ENCODE measurements at places on chromosomes 3 and 15. TPM values are rescaled to one million over a fixed set of nuclear protein-coding genes. Genes with fewer than 3 reads are reported as not detected.

DNA sequence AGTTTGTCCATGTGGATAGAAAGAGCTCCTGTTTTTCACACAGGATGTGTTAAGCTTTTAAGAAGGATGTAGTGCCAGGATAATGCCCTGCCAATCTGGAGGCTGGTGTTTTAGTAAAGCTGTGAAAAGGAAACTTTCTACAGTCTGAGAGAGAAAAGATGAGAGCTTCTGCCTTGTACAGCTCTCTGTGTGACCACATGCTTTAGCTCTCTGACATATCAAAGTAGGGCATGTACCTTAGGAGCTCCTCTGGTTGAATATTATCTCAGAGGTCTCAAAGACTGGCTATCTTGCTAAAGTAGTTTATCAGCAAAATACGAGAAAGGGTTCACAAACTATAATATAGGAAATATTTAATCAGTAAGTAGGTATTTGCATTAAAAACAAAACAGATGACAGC is 30.4 kb downstream of the CDIN1 start:
- no peaks in the 10 kb centered on the region for H3K4me1 ChIP-seq
- no peak for DNase-seq
- no peaks in the 10 kb centered on the region for H3K36me3 ChIP-seq
- no peak overlapping the region for H3K4me3 ChIP-seq

GRCh38 chr3:39064646-39065045 is 12.8 kb downstream of the WDR48 start:
- DNase-seq = no peak
- H3K4me1 ChIP-seq = no peaks in the 10 kb centered on the region
- no peaks in the 10 kb centered on the region for H3K36me3 ChIP-seq
- H3K4me3 ChIP-seq = no peak overlapping the region
- H3K27me3 ChIP-seq = no peaks in the 10 kb centered on the region
- no peak overlapping the region for H3K27ac ChIP-seq

GRCh38 chr15:73681063-73681462 is 3.1 kb upstream of the CD276 start:
- no peak overlapping the region for H3K27ac ChIP-seq
- H3K36me3 ChIP-seq = no peaks in the 10 kb centered on the region
- no peaks in the 10 kb centered on the region for H3K4me1 ChIP-seq
- H3K4me3 ChIP-seq = no peak overlapping the region
- no peaks in the 10 kb centered on the region for H3K27me3 ChIP-seq

- H3K4me1 ChIP-seq = no peaks in the 10 kb centered on the region
- no peak overlapping the region for H3K27ac ChIP-seq
- DNase-seq = no peak
- peaks cover 28% of the 10 kb centered on the region for H3K36me3 ChIP-seq
These were observed 9.4 kb downstream of the ZSCAN29 start for GRCh38 chr15:43361313-43361903.

RFTN1 gene
- total RNA-seq = 16.1 TPM

RTP1 gene
- total RNA-seq = not detected

Measured in prostate gland (tissue), 2 donors.